Foreskin fibroblast (primary cell): ENCODE measurements at places on chromosomes 2 and 18.

- DNase-seq: peak; percentile 88
Measured at GRCh38 chr18:34707670-34708069, 2.4 kb upstream of the DTNA start.

- DNase-seq: no peak
Measured at GRCh38 chr2:74915743-74916142, 42.7 kb upstream of the POLE4 start.

DNA sequence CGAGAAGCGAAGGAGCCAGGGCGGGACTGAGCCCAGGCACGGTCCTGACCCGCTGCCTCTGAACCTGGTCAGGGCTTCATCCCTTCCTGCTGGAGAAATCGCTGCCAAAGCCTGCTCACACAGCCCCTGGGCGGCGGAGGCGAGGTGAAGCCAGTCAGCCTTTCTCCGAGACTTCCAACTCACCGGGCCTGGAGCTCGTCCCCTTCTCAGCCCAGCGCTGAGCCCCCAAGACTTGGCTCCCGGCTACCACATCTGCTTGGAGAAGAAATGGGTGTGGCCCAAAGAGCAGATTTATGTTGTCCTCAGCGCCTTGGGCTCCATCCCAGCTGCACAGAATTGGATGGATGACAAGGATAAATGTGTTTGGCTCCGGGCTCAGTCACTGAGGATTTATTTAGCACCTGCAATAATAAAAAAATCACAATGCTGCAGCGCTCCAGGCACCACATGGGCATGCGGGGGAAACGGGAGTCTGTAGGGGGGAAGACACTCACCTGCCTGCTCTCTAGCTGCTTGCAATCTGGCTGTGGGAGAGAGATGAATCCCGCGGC, 64.9 kb downstream of the ACTR2 start:
- DNase-seq: no peak

DNA sequence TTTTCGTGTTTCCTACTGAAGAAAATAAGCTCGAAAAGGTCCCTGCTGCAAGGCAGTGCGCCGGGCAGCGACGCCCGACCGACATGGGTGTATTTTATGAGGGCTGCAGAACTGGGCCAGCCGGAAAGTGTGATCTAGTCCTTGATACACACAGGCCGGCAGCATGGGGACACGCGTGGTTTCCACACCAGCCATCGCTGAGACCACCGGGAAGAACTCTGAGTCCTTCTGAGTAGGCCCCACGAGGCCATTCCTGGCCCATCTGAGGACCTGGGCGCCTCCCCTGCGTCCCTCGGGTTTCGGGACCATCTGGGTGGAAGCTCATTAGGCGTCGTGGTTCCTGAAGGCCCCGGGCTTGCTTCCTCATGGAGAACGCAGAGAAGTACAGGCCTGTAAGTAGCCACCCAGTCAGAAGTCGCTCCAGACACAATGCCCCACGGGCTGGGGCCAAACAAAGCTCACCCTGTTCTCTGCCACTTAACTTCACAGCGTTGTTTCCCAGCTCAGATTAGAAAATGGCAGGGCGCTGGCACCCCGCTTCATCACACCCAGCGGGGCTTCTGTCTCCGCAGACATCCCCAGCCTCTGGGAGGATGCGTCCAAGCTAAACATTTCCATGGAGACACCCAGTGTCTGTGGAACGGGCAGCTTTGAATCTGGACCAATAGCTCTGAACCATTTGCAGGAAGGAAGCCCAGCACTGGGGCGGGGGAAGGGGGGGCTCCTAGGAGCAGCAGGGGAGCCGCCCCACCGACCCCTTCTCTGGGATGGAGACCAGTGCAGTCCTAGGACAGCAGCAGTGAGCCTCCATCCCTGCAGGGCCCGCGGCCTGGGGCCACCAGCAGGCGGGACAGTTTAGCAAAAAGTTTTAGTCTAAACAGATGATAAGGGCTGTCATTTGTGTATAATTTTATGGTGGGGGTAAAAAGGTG, 2.4 kb downstream of the NFATC1 start:
- DNase-seq: no peak

DNA sequence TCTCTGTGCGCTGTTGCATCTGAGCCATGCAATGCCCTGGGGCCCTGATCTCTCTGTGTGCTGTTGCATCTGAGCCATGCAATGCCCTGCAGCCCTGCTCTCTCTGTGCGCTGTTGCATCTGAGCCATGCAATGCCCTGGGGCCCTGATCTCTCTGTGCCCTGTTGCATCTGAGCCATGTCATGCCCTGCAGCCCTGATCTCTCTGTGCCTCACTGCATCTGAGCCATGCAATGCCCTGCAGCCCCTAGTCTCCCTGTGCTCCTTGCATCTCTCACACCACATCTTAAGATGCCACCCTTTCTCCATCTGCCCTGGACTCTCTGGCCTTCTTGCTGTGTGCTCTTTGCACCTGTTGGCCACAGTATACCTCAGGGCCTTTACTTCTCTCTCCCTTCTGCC, 56.2 kb downstream of the SOX11 start:
- no peak for DNase-seq

DNA sequence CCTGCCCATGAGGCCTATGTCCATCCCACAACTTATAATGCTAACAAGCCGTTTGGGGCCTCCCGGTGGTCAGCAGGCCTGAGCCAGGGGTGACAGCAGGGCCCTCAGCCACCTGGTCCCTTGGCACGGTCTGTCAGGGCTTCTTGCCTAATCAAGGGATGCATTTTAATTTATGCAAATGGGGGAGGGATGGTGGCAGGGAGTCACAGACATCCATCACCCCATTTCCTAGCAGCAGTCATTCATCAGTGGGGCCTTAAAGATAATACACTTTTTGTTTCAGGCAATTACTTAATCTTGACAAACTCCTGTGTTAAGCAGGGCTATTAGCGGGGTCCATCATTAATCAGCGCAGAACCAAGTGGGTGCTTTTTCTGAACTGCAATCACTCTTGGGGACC, 174.5 kb downstream of the GLI2 start:
- DNase-seq: no peak

DNA sequence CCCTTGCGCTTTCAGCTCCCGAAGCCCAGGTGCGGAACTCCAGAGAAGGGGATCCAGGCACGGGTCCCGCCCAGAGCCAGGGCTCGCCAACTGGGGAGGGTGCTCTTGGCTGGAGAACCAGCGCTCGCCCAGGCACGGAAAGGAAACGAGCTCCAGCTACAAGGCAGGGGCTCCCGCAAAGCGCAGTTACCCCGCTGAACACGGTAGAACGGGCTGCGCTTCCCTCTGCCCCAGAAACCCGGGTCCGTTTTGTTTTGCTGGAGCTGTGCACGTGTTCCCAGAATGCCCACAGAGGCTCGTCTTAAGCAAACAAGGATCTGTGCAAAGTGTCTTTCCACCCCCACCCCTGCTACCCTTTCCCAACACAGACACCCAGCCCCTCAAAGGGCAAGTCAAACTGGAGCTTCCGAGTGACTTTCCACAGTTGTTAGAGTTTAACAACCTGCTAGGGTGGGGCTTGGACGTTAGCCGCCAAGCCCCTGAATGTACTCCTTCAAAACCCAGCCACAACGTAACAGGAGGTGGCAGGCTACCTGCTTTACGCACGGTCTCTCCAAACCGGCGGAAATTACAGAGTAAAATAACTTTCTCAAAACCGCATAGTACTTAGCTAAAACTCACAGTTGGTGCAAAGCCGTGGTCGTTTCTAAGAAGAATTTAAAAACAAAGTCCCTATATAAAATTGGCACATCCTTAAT, 775 bp downstream of the RNF125 start:
- peak; percentile 18 for DNase-seq

GRCh38 chr2:15584767-15585469, 6.8 kb upstream of the DDX1 start:
- peak; percentile 35 for DNase-seq

- DNase-seq: peak; percentile 84
Measured at GRCh38 chr2:151771599-151772358, 37.5 kb upstream of the NEB start.

DNA sequence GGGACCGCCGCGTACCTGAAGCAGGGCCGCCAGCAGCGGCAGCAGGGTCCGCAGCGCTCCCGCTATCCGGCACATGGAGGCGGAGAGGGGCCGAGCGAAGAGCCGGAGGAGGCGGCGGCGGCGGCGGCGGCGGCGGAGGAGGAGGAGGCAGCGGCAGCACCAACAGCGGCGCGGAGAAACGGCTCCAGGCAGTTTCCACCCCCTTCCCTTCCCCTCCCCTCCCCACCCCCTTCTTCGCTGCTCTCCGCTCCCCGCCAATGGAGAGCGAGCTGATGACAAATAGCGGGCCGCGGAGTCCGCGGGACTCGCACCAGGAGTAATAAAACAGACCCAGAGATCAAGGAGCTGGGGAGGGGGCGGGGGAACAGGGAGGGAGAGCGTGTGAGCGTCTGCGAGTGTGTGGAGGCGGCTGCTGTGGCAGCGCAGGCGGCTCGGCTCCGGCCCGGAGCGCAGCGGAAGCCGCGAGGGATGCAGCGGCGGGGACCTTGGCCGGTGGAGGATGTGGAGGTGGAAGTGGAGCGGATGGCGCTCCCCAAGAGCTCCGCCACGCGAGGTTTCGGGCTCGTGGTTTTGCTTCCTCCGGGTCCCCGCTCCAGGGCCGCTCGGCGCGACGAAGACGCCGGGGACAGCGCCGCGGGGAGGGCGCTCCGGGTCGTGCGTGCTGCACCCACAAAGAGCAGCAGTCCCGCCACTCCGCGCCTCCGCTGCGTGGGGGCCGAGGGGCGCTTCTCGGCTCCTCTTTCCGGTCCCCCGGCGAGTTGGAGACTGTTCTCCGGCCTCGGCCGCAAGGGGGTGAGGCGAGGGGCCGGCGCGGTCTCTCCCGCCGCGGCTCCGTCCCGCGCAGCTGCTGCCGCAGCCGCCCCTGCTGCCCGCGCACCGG, at the start of gene CDH2:
Gene CDH2, minus strand, starts transcription at position 183 of the 880 bp plus-strand sequence. Its CDS starts 108 bp downstream, at position 75.
- peak; percentile 81 for DNase-seq

- DNase-seq: no peak
Measured at GRCh38 chr2:70975237-70975636, 3.2 kb upstream of the ANKRD53 start.

DNA sequence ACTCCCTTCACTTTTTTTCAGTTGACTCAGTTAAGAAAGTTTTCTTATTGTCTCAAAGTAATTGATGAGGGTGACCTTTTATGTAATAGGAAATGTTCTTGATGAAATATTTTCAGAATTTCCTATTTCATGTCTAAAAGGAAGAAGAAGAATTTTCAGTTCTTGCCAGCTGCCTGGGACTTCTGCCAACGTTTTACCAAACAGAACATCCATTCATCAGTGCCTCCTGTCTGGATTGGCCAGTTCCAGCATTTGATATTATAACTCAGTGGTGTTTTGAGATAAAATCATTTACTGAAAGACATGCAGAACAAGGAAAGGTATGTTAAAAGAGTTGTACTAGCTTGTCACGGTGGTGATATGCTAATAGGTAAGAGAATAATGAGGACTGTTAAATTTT, 104.7 kb upstream of the MYO3B start:
- DNase-seq: peak; percentile 28

GRCh38 chr2:237091779-237092436, 6.2 kb downstream of the COPS8 start:
- peak; percentile 72 for DNase-seq

- DNase-seq: peak; percentile 59
Measured at GRCh38 chr2:237154082-237154638, 68.5 kb downstream of the COPS8 start.

- no peak for DNase-seq
Measured at GRCh38 chr2:129813404-129813803, 166.1 kb upstream of the RAB6C start.

- no peak for DNase-seq
Measured at GRCh38 chr2:15654727-15655073, 63.0 kb downstream of the DDX1 start.

DNA sequence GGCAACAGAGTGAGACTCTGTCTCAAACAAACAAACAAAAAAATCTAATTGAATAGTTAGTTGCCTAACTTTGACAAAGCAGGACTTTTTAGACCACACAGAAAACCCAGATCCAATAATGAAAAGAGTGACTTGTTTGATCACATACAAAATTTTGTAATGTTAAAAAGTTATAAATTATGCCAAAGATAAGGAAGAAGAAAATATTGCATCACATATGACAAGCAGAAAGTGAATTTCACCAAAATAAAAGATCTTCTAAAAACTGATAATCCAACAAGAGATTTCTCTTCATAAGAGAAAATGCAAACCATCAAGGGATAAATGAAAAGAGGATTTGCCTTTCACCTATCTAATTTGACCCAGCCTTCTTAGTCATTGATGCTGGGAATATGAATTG, 2.8 kb upstream of the RMP24 start:
- DNase-seq: peak; percentile 15

DNA sequence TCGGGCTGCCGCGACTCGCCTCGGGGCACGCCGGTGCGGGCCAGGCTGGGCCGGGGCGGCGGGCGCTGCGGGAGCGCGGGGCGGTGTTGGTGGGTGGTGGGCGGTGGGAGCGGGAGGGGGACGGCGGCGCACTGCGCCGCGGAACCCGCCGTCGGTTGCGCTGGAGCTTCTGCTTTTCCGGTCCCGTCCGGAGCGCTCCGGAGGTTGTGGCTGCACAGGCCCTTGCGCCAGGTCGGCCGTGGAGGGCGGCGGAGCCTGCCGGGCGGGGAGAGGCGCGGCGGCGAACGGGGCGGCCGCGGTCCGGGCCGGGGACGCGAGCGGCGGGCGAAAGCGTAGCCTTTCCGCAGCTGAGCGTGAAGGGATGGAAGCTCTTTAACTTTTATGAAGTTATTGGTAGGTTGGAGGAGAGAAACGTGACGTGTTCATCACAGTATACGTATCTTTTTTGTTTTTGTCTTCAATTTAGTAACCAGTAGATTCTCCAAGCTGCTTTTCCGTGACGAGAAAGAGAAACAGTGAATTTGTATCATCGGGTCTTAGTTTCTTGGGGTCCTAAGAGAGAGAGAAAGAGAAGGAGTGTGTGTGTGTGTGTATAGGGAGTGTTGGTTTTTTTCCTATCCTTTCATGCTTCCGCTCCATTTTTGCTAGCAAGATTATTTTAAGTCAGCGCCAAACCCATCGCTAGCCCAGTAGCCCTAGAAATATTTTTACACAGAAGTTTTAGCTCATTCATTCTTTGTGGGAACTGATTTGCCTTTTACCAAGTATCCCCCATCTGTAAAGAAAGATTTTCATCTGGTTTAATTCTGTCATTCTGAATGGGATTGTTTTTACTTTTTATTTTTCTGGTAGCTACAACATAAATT, 535 bp downstream of the ATG4B start:
- peak; percentile 9 for DNase-seq

GRCh38 chr2:201607568-201607967, 35.7 kb downstream of the TMEM237 start:
- DNase-seq: no peak

- DNase-seq: no peak
Measured at GRCh38 chr2:129437725-129438124, 541.7 kb upstream of the RAB6C start.

- DNase-seq: no peak
Measured at GRCh38 chr2:130899306-130899705, 62.6 kb downstream of the ARHGEF4 start.
